Posterior vena cava (tissue), 2 donors: ENCODE measurements at places on chromosomes 5 and 9.

DNA sequence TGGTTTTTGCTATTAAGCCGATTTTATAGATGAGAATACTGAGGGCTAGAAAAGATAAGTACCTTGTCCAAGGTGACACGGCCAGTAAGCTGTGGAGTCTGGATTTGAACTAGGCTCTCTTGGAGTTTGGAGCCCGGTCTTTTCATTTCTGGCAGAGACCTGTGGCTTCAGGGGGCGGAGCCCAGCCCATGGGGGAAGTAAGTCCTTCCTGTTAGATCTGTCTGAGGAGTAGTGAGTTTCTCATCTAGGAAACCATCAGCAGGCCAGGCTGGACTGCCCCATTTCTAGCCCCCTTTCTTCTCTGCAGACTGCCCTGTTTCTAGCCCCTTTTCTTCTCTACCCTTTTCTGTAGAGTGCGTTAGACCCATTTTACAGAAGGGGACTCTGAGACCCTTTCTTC is 521 bp upstream of the PTGS1 start:
- peak; percentile 83 for DNase-seq

DNA sequence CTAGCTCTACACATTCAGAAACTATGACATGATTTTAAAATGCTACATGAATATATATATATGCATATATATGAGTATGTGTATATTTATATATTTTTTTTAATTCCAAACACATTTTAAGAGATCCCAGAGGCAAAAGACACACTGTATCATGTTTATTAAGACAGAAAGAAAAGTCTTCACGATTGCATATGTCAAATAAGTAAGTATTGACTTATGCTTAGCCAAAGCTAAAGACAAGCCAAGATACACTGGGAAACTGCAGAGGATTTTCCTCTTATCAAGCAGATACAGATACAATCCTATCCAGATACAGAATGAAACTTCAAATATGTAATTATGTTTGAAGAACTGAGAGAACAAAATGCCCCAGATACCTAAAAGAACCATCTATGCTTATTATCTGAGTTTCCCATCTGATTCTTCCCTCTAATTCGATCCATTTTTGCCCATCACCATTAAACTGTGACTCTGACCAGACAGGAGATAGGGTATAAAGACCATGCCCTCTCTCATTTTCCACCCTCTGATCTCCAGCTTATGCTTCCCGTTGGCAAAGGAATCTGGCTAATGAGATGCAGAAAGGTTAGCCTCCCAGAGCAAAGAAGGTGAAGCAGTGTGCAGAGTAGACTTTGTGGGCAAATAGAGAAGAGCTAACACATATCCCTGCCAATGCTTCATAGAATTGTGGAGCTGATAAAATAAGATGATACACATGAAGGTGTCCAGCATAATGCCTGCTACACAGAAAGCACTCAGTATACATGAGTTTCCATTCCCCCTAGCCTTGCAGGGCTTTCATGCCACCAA is 131.0 kb upstream of the TARS1 start:
- DNase-seq = no peak

DNA sequence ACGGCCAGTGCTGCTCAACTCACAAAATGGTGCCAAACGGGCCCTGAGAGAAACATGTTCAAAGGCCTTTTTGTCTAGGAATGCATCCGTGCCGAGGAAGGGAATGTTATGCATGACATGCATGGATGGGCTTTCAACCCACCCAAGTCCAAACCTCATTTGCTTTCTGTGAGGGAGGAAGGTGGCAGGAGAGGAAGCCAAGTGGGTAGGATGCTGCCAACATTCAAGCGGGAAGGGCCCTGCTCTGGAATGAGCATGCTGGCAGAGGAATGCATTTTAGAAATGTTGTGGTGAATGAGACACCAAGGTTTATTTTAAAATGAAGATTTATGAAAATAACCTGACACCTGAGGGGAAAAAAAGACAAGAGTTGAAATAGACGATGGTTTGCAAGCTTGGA is 479.1 kb downstream of the CCDC171 start:
- no peak for DNase-seq

DNA sequence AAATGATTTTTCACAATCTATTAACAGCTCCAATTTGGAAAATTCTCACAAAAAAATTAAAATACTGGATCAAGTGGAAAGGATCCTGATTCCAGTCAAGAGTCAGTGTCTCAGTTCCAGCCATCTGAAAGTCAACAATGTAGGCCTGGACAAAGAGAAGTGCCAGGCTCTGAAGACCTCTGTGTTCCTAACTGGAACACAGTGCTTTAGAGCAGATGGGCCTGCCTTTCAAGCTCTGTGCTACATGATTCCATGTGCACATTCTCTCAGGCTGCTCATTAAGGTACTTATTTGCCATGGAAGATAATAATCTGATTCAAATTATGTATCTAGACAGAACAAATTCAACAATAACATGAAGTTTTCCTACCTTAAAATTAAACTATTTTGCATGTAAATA is 30.2 kb upstream of the ALDH1A1 start:
- DNase-seq = no peak

DNA sequence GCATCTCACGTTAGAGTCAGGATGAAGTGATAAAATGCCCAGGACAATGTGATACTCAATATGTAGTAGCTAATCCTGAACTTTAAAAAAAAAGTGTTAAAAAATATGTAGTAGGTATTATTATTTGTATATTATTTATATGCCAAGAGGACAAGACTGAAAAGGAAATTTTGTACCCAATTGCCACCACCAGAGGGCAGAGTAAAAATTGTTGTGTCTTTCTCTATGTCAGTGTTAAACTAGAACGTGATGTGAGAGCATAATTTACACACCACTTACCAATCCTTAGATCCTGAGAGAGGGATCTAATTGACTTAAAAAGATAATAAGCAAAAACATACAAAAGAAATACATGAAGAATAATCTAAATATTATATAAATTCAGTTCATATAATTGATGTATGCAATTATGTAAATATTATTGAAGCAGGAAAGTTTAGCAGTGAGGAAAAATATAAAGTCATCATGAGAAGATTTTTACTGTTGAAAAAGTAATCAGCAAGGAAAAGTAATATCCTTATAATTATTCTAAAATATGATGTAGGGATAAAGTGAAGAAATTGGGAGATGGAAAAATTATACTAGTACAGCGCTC is 288.9 kb downstream of the RAB3C start:
- DNase-seq = no peak
